GOT3 (cell line): ENCODE measurements at places on chromosomes 11 and 22.
A peak's percentile ranks its signal among the peaks of the same experiment; 100 is the strongest.

DNA sequence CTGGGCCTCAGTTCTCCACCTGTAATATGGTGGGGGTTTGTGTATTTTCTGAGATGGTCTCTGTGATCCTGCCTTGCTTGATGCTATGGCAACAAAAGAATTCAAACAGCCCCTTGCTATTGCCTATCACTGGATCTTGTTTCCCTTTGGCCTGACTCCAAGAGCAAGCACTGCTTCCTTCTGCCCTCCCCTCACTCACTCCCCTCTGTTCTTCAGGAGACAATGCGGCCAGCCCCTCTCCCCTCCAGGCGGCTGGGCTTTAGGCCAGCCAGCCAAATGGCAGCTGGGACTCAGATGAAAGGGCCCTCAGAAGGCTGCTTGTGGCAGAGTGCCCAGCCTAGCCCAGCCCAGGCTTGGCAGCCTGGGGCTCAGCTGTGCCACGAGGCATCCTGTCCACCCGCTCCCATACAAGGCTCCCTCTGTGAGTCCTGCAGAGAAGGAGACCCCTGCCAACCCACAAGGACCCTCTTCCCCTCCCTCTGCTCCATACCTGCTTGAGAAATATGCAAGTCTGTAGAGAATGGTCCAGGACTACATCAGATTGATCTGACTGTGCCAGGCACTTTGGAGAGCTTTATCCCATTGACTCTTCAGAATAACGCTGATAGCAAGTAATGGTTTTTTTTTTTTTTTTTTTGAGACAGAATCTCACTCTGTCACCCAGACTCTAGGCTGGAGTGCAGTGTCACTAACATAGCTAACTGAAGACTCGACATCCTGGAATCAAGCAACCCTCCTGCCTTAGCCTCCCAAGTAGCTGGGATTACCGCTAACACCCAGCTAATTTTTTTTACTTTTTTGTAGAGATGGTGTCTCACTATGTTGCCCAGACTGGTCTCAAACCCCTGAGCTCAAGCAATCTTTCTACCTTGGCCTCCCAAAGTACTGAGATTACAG is 7.6 kb upstream of the KCTD14 start:
- no peak for DNase-seq

DNA sequence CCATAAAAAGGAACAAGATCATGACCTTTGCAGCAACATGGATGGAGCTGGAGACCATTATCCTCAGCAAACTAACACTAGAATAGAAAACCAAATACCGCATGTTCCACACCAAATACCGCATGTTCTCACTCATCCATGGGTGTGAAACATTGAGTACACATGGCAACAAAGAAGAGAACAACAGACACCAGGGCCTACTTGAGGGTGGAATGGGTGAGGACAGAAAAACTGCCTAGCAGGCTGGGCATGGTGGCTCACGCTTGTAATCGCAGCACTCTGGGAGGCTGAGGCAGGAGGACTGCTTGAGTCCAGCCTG is 12.3 kb downstream of the EHD1 start:
- no peak for DNase-seq

- DNase-seq: no peak
Measured at GRCh38 chr22:50578776-50579310, 616 bp upstream of the CPT1B start.

- DNase-seq: no peak
Measured at GRCh38 chr11:1333091-1333772, 23.8 kb upstream of the TOLLIP start.

GRCh38 chr22:50621948-50622722 is 5.8 kb downstream of the ARSA start:
- DNase-seq: no peak

DNA sequence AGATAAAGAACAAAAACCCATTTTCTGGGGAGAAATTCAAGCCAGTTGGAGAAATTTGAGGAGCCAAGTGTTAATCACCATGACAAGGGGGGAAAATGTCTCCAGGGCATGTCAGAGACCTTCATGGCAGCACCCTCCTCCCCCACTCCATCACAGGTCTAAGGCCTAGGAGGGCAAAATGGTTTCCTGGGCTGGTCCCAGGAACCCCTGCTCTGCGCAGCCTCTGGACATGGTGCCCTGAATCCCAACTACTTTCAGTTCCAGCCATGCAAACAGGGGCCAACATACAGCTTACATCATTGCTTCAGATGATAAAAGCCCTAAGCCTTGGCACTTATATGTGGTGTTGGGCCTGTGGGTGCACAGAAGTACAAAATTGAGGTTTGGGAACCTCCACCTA is 167.5 kb downstream of the LUZP2 start:
- no peak for DNase-seq

DNA sequence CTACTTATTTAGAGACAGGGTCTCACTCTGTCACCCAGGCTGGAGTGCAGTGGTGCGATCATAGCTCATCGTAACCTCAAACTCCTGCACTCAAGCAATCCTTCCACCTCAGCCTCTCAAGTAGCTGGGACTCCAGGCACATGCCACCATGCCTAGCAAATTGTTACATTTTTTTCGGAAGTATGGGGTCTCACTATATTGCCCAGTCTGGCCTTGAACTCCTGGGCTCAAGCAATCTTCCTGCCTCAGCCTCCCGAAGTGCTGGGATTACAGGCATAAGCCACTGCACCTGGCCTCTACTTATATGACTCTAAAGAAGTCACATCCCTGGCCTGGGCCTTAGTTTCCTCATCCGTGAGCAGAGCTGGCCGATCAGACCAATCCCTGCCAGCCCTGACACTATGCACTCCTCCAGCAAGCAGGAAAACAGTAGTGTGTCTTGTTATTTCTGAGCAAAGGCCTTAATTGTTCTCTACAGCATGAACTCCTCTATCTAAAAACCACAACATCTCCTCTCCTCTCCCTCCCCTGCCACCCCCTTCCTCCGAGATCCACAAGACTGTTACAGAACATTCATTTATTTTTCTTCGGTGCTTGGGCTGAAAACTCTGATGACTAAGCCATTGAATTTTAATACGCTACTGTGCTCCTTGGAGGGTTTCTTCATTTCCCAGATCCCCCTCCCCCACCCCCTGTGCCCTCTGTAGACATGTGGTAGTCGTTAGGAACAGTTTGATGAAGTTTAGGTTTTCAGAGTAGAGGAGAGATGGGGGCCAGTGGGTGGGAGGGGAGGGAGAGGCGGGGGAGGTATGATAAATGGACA is 91.5 kb downstream of the ABTB2 start:
- DNase-seq: peak; percentile 13

DNA sequence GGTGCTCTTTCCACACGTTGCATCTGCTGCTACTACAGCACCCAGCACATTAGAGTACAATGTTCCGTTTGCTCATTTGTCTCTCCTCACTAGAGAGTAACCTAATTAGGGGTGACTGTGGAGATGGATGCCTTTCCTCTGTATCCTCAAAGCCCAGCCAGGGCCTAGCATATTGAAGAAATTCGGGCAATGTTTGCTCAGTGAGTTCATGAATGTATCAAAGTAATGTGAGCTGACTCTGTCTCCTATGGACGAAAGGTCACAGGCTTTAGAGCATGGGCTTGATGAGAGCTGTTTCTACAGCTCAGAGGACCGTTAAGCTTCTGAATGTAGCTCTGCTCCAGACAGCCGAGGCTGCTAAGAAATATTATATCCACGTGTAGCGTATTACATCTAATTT is 67.5 kb downstream of the C11orf58 start:
- no peak for DNase-seq

- no peak for DNase-seq
Measured at GRCh38 chr11:61588728-61589191, 7.9 kb upstream of the SYT7 start.

DNA sequence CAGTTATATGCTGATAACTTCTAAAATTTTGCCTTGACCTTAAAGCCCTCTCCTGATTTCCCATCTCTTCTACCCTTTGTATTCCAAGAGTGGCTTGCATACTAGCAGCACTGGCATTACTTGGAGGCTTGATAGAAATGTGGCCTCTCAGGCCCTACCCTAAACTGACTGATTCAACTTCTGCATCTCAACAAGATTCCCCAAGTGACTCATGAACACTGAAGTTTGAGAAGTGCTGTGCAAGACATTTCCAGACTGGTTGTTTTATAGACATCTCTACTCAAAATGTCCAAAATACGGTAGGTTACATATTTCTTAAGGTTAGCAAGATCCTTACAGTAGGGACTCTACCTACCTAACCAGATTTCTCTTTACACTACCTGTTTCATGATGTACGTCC is 48.6 kb downstream of the SESN3 start:
- DNase-seq: no peak

DNA sequence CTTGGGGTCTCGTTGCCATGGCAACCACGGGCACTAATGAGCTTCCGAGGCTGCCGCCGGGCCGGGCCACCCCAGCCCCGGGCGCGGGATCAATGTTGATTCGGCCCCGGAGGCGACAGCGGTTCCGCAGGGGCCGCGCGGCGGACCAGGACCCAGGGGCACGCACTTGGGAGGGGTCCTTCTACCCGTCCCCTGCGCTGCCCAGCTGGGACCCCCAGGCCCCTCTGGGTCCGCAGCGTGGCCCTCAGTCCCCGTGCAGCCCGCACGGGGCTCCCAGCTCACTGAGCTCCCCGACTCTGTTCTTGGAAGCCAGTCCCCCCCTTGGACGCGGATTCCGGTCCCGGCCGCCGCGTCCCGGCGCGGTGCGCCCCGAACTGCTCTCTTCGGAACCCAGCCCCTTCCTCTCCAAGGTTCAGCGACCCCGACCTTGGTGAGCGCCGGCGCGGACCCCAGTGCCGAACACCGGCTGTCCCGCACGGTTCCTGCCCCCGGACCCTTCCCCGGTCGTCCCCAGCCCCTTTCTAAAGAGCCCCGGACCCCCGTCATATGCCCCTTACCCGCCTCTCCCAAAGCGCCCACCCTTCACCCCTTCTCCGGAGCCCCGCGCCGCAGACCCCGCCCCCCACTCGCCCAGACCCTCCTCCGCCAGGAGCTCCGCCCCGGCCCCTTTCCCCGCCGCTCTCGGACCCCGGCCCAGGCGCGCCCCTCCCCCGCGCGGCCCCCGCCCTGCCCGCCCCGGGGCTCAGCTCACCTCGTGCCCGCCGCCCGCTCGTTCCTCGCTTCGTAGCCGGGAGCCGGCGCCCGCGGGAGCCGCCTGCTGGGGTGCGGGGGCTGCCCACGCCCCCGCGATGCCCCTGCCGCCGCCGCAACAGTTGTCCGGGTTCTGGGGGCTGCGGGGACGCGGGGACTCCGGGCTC is 18.3 kb upstream of the SHISAL1 start:
- no peak for DNase-seq

- no peak for DNase-seq
Measured at GRCh38 chr11:33339247-33339646, 82.1 kb downstream of the HIPK3 start.

DNA sequence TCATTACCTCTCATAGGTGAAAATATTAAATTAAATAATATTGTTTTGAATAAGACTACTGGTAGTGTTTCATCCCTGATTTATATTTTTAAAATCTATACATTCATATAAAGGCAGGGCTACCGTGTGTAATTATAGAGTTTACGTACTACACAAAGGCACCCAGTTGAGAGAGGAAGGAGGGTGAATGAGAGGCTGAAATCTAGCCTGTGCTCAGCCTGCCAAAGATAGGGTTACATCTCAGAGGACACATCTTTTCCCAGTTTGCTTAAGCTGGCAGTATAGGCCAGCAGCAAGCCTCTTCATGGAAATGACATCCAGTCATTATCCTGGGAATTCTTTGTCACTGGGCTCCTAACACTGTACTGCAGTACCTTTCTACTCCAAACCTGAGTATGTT is 7.5 kb upstream of the B3GNT6 start:
- no peak for DNase-seq

GRCh38 chr22:44822534-44822933 is 70.2 kb downstream of the ARHGAP8 start:
- DNase-seq: no peak

GRCh38 chr22:31611061-31611760 is 50.8 kb downstream of the PISD start:
- no peak for DNase-seq

- no peak for DNase-seq
Measured at GRCh38 chr11:126423743-126424142, 68.3 kb downstream of the ST3GAL4 start.

GRCh38 chr11:122850076-122850631 is 11.9 kb downstream of the CRTAM start:
- DNase-seq: no peak

DNA sequence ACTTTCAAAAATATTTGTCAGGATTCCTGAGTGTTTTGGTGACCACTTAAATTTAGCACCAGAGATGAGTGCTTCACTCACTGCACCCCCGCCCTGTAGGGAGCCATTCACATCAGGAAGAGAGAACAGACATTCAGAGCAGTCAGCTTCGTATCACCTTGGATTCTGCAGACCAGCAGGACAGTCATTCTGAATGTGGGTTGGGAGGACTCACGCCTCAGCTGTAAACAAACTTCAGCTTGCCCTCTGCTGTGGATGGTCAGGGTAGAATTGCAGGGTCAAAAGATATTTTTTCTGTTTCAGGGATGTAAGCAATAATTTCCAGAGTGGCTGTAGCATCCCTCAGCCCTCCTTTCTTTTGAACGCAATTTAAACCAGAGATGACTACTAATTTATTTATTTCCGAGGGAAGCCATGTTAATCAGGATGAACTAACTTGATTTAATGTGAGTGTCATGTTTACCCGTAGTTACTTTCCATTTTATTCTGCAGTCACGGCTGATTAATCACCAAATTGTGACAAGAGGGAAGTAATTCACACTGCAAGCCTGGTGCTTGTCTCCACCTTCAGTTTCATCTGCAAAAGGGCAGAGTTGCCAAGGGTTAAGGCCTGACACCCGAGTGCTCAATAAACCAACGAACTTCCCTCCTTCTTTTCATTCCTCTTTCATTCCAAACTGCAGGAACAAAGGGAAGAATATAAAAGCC is 174.2 kb upstream of the DDI1 start:
- DNase-seq: no peak

GRCh38 chr11:26333906-26334305 is 2.0 kb downstream of the ANO3 start:
- DNase-seq: no peak

GRCh38 chr11:102545701-102546100 is 15.2 kb upstream of the MMP7 start:
- DNase-seq: no peak

- no peak for DNase-seq
Measured at GRCh38 chr11:40255457-40255856, 1204.0 kb downstream of the LRRC4C start.

DNA sequence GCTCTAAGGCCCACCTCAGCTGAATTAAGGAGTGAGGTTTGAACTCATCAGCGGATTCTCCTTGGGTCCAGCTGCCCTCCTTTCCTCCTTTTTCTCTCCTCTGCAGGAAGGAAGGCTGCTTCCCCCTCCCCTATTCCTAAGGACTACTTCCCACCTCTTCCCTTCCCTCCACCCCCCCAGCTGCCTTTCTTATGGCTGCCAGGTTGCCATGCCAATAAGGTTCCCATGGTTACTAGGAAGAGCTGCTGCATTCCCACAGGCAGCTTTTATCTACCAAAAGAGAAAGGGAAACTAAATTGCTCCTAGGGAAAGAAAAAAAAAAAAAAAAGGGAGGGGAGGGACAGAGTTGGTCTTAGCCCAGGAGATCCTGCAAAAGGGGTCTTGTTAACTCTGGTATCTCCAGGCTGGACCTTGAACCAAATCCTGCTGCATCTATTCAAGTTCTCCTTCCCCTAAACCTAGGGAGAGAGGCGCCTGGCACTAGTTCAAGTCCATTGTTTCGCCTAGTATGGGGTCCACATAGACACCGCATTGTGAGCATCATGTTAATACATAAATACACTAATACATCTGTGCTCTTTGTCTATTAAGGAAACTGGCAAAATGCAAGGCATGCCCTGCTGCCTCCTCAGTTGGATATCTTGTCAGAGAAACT is 21.2 kb upstream of the FEZ1 start:
- DNase-seq: no peak
